ENCODE measurements at places on chromosomes 4 and X. TPM values are rescaled to one million over a fixed set of nuclear protein-coding genes. Genes with fewer than 3 reads are reported as not detected.

ADH1C gene
- not detected for total RNA-seq

WAS gene
- total RNA-seq, result 0.37 TPM

ADH7 gene
- total RNA-seq, result not detected

RIBC1 gene
- total RNA-seq, result 0.62 TPM

SLC7A11 gene
- total RNA-seq, result 9.6 TPM

HDX gene
- 8.3 TPM for total RNA-seq

LRRC66 gene
- total RNA-seq, result 1.0 TPM

SFRP2 gene
- total RNA-seq, result 86.1 TPM

TRIM2 gene
- 87.6 TPM for total RNA-seq

DNA sequence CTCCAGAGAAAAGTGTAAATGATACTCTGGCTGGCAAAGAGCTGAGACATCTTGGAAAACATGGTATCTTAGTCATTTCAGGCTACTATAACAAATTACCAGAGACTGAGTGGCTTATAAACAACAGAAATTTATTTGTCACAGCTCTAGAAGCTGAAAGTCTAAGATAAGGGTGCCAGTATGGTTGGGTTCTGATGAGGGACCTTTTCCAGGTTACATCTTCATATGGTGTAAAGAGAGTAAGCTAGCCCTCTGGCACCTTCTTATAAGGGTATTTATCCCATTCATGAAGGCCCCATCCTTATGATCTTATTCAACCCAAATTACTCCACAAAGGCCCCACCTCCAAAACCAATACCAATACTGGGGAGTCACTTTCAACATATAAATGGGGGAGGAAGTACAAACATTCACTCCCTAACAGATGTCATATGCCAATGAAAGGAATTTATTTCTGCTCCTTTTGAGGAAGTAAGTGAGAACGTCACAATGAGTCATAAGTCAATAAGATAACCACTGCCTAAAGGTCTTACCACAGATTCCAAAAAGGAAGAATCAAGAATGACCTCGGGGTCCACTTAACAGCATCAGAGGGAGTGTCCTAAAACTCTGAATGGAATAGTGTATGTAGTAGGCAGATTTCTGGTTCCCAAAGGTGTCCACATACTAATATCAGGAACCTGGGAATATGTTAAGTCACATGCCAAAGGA is 246.6 kb downstream of the OPHN1 start:
- H3K27ac ChIP-seq, result no peak overlapping the region
- DNase-seq, result no peak
- no peaks in the 10 kb centered on the region for H3K27me3 ChIP-seq
- H3K4me1 ChIP-seq, result no peaks in the 10 kb centered on the region
- H3K4me3 ChIP-seq, result no peak overlapping the region

DNA sequence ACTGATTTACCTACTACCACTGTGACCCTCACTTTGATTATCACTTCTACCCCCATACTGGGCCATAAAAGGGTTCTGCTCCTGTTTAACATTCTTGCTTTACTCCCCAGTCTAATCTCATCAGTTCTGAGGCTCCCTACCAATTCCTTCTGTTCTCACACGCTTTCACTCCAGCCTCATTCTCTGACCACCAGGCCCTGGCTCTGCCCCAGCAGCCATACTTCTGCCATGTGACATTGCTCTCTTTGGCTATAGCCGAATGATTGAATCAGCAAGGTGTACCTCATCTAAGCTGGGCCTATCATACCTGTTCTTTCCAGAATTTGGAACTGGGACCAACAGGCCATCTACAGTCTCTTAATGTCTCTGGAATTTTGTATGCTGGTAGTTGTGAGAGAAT is 14.4 kb upstream of the ELF2 start:
- DNase-seq, result no peak
- no peaks in the 10 kb centered on the region for H3K36me3 ChIP-seq
- H3K4me3 ChIP-seq, result no peak overlapping the region
- peaks cover 8% of the 10 kb centered on the region for H3K4me1 ChIP-seq
- H3K27ac ChIP-seq, result no peak overlapping the region

DNA sequence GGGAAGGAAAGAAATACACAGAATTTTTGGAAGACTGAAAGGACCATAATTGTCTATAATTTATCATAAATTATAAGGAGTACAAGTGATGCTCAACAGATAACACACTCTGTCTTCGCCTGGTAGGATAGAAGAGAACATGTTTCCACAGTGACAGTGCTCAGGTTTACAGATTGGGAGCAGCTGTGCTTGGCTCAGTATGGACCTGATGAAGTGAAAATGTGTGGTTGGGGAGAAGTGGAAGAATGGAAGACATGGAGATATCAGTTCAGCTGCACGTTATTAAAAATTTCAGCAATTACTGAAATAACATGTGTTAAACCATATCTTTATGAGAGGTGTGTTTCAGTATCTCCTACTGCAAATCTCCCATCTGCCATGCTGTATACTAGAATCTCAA is 90.6 kb downstream of the TLL1 start:
- H3K4me3 ChIP-seq, result no peak overlapping the region
- no peak for DNase-seq
- H3K27ac ChIP-seq, result no peak overlapping the region
- H3K36me3 ChIP-seq, result no peaks in the 10 kb centered on the region
- H3K4me1 ChIP-seq, result no peaks in the 10 kb centered on the region
- no peaks in the 10 kb centered on the region for H3K27me3 ChIP-seq

DNA sequence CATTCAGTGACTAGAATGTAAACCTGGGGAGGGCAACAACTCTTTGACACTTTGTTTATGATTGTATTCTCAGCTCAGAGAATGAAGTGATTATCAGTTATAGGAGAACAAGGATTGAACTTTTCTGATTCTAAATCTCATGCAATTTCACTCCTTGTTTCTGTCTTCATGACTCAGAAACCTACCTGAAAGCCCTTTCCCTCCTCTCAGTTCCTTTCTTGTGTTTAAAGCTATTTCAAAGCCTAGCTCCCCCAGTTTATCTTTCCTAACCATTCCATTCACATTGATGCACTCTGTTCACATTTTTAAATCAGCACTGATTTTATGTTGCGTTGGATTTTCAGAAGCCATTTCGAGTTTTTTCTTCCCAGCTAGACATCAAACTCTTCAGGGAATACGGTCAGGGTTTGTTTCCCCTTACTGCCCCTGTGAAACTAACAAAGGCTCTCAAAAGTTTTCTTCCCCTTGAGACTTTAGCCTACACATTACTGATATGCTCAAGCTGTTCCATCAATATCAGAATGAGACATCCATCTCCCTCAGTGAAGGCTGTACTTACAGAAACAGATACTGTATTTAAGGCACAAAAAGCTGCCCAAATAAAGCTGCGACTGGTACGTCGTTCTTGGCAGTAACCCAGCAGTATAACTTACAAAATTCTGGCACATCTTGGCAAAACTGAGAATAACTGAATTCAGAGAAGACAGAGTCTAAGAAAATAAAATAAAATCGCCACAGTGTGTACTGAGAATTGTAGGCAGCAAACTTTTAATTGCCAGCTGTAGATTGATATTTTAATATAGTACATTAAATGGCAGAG is 31.0 kb downstream of the SRPX start:
- no peak for DNase-seq
- no peak overlapping the region for H3K27ac ChIP-seq
- no peaks in the 10 kb centered on the region for H3K4me1 ChIP-seq
- no peaks in the 10 kb centered on the region for H3K36me3 ChIP-seq
- H3K4me3 ChIP-seq, result no peak overlapping the region

GRCh38 chr4:43990551-43990950 is 458.1 kb downstream of the KCTD8 start:
- no peaks in the 10 kb centered on the region for H3K27me3 ChIP-seq
- no peaks in the 10 kb centered on the region for H3K4me1 ChIP-seq
- H3K27ac ChIP-seq, result no peak overlapping the region
- no peak overlapping the region for H3K4me3 ChIP-seq
- H3K36me3 ChIP-seq, result no peaks in the 10 kb centered on the region

DNA sequence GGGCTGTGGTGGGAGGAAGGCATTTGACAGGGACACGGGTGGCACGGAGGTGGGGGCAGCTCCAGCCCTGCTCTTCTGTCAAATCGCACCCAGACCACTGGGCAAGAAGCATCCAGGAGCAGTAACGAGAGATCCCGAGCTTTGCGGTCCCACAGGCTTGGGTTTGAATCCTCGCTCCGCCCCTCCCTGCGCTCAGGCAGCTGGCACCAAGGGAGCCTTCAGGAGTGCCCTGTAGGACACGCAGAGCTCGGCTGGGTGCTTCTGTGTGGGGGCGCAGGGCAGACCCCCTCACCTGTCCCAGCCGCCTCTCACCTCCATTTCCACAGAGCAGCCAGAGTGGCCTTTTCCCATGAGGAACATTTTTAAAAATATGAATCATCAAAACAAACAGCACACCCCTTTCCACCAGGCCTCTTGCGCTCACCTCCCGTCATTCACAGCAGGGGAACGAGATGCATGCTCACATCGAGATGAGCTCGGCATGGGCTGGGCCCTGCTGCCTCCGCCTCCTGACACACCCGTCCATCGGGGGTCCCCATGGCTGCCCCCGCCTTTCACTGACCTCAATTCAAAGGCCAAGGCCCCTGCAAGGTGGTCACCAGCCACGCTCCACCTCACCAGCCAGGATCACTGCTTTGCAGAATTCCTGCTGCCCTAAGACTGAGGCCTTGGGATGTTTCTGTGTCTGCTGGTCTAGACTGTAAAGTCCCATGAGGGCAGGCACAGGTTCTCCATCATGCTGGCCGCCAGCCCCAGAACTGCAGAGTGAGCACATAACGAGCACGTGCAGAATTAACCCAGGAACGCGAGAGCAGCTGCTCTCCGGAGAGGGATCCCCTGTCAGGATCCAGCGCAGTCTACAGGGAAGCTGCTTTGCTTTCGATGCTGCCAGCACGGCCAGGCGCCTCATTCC is 52.7 kb downstream of the ACOX3 start:
- no peak overlapping the region for H3K27ac ChIP-seq
- no peaks in the 10 kb centered on the region for H3K36me3 ChIP-seq
- H3K4me3 ChIP-seq, result no peak overlapping the region
- peaks cover 2% of the 10 kb centered on the region for H3K4me1 ChIP-seq
- DNase-seq, result no peak

GRCh38 chrX:1354036-1355019 is 17.7 kb downstream of the IL3RA start:
- H3K27me3 ChIP-seq, result no peaks in the 10 kb centered on the region
- H3K4me1 ChIP-seq, result peaks cover 12% of the 10 kb centered on the region
- no peak for DNase-seq
- no peaks in the 10 kb centered on the region for H3K36me3 ChIP-seq
- no peak overlapping the region for H3K4me3 ChIP-seq

DNA sequence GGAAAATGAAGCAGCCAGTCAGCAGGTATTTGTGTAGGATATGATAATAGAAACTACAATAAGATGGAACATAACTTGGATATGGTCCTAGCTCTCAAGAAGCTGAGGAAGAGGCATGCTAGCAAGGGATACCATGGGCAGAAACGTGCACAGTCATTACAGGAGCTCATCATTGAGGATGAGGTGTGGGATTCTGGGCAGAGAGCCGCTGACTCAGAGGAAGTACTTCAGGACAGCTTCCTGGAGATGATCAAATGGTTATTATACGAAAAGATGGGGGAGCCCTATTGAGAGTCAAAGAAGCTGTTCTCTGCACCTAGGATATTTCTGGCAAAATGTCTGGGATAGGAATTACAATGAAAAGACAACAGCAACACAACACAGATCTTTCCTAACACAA is 116.0 kb upstream of the PDE5A start:
- H3K27me3 ChIP-seq, result no peaks in the 10 kb centered on the region
- no peaks in the 10 kb centered on the region for H3K4me1 ChIP-seq
- H3K4me3 ChIP-seq, result no peak overlapping the region
- no peak overlapping the region for H3K27ac ChIP-seq
- H3K36me3 ChIP-seq, result no peaks in the 10 kb centered on the region

DNA sequence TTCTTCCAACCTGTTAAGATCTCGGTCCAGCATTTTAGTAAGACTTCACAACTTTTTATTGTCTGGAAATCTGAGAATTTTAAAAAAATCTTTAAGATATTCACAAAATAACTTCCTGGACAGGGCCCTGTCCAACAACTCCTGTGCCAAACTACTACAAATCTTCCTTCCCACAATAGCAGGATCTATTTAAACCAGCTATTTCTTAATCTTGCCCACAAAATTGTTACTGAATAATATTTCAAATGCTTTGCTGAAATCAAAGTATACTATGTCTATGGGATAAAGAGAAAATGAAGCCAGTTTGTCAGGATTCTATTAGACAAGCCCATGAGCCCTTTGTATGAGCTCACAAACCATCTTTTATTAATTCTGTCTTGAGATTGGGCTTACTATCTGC is 104.1 kb upstream of the DDIT4L start:
- H3K36me3 ChIP-seq, result peaks cover 3% of the 10 kb centered on the region
- H3K27ac ChIP-seq, result no peak overlapping the region
- no peaks in the 10 kb centered on the region for H3K27me3 ChIP-seq
- peaks cover 8% of the 10 kb centered on the region for H3K4me1 ChIP-seq
- no peak for DNase-seq

DNA sequence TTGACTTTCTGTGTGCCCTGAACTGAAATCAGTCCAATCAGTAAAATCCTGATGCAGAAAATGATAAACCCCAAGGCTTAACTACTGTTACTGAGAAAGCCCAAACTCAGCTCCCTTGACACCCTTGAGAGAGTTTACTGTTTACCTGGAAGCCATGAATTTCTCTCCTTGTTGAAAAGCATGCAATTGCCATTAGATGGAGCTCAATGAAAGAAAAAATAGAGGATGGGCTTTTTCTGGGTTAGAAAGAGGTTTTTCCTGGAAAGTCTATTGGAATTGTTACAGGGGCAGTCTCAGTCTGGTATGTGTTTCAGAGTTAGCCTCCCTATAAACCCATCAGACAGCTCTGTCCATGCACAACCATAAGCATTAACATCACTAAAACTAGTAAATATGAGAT is 66.4 kb upstream of the C4orf54 start:
- peaks cover 9% of the 10 kb centered on the region for H3K4me1 ChIP-seq
- no peaks in the 10 kb centered on the region for H3K27me3 ChIP-seq
- H3K4me3 ChIP-seq, result no peak overlapping the region
- DNase-seq, result no peak
- no peaks in the 10 kb centered on the region for H3K36me3 ChIP-seq
- no peak overlapping the region for H3K27ac ChIP-seq

GRCh38 chr4:31375936-31376335 is 655.8 kb downstream of the PCDH7 start:
- no peaks in the 10 kb centered on the region for H3K36me3 ChIP-seq
- no peaks in the 10 kb centered on the region for H3K27me3 ChIP-seq
- DNase-seq, result no peak
- no peak overlapping the region for H3K4me3 ChIP-seq
- no peaks in the 10 kb centered on the region for H3K4me1 ChIP-seq
- H3K27ac ChIP-seq, result no peak overlapping the region

GRCh38 chr4:93469560-93469959 is 359.0 kb upstream of the ATOH1 start:
- no peaks in the 10 kb centered on the region for H3K36me3 ChIP-seq
- H3K4me3 ChIP-seq, result no peak overlapping the region
- no peak for DNase-seq
- H3K27ac ChIP-seq, result no peak overlapping the region
- peaks cover 10% of the 10 kb centered on the region for H3K4me1 ChIP-seq
- no peaks in the 10 kb centered on the region for H3K27me3 ChIP-seq

DNA sequence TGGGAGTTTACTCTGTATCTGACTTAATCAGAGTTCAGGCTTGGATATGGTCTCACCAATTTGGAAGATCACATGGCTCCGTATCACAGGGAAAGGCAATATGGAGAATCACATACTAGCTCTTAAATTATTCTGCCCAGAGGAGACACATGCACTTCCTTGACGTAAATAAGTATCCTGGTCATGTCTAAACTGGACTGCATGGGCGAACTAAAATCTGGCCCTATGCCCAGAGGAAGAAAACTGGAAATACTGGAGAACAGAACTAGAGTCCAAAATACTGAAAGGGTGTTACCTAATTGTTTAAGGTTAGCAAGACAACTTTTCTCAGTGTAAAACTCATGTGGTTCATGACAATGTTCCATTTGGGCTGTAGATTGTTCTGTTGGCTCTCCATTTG is 832.3 kb downstream of the RAB28 start:
- no peak for DNase-seq
- H3K36me3 ChIP-seq, result peaks cover 2% of the 10 kb centered on the region
- no peak overlapping the region for H3K27ac ChIP-seq
- H3K4me3 ChIP-seq, result no peak overlapping the region
- no peaks in the 10 kb centered on the region for H3K4me1 ChIP-seq

All from neural progenitor cell (in vitro differentiated cells).